ENCODE measurements at places on chromosomes 6 and 20. TPM values are rescaled to one million over a fixed set of nuclear protein-coding genes. Genes with fewer than 3 reads are reported as not detected.

LY6G6C gene
- total RNA-seq = 14.6 TPM

NHLRC1 gene
- total RNA-seq = 1.2 TPM

CNKSR3 gene
- 12.6 TPM for total RNA-seq

SDCBP2 gene
- 150 TPM for total RNA-seq

BTNL2 gene
- not detected for total RNA-seq

THBD gene
- 75.6 TPM for total RNA-seq

TCFL5 gene
- 6.8 TPM for total RNA-seq

TRIM10 gene
- total RNA-seq = not detected

MKKS gene
- total RNA-seq = 10.4 TPM

CAPN11 gene
- 0.57 TPM for total RNA-seq

BPIFB1 gene
- total RNA-seq = not detected

SEMG2 gene
- not detected for total RNA-seq

DAAM2 gene
- 3.7 TPM for total RNA-seq

DNA sequence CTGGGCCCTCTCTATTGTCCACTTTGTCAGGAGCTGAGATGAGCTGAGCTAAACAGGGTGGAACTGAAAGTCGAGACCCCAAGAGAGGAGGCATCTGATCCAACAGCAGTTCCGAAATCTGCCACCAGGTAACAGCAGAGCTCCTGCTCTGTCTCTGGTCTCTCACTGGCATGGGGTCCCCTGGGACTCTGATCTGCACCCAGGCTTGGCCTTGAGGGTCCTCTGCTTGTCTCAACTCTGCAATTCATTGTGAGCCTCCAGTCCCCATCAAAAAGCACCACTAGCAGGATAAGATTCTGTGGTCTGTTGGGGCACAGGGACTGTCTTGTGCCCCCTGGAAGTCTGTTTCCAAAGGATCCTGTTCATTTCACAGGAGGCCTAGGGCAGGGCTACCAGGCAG lies 62.5 kb upstream of the TOP1 start:
- DNase-seq = no peak

DNA sequence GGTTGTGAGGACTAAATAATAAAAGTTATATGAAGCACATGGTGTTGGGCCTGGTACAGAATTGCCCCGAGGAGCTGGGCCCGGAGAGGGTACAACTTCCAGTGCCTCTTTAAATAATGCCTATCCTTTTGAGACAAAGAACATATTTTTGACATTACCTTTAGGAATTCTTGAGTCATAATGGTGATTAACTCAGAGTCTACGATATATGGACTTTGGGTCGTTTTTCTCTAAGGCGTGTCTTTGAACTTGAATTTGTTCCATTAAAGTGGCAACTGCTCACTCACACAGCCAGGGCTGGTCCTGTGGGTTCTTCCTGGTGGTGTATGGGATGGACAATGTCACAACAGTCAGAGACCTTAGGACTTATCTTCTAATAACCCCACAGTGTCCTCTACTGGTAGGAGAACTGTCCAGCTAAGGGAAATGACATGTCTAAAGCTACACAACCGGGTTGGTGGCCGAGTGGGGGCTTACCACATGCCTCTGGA lies 106.5 kb downstream of the CDC5L start:
- DNase-seq = no peak

- no peak for DNase-seq
These were observed 7.8 kb downstream of the DLGAP4 start for GRCh38 chr20:36313926-36314325.

- no peak for DNase-seq
These were observed 15.5 kb downstream of the EBF4 start for GRCh38 chr20:2708073-2708415.

DNA sequence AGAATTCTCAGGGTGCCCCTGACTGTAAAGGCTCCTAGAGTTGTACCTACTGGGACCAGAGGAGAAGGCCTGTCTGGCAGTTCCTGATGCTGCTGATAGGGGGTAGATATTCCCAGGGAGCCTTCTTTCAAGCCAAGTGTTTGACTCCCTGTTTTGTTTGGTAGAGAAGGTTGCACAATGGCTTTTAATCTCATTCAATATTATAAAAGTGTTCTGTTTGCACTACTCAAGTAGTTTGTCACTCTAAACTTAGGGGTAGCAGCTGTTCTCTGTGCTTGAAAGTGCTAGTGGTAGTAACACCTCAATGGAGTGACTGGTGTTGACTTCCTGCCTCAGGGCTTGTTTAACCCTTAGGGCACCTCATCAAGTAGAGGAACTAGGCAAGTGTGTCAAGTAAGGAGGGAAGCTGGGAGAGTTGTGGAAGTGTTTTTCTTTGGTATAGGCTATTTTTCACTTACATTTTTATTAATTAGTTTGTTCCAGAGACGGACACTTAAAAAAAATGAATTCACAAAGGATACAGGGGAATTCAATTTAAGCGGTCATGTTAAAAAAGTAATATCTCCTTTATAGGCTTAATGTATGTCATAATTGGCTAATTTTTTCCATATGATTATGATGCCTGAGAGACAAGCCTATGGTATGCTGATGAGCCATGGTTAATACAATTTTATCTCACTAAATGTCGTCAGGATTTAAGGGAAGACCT lies 38.1 kb downstream of the BICRAL start:
- DNase-seq = no peak

- DNase-seq = no peak
These were observed 3.2 kb downstream of the SLC22A7 start for GRCh38 chr6:43301081-43301870.

DNA sequence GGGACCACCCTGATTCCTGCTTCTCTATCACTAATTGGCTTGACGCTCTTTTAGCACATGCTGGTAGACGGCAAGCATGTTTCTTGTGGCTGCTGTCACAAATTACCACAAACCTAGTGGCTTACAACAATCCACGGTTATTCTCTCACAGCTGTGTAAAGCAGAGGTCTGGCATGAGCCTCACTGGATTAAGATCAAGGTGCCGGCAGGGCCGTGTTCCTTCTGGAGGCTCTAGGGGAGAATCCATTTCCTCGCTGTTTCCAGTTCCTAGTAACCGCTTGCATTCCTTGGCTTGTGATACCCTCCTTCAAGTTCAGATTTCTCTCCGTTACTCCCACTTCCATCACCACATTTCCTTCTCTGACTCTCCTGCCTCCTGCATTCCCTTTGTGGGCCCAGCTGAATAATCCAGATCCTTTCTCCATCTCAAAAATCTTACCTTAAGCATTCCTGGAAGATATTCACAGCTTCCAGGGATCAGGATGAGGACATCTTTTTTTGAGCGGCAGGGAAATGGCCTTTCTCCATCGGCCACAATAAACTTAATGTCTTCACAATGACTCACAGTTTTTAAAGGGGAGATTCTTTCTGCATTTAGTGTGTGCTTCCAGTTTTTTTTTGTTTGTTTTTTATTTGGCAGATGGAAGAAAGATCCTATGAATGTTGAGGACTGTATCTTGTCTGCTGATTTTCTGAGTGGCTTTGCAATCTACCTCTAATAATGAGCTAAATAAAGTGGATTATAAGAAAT lies 39.9 kb downstream of the BMP6 start:
- no peak for DNase-seq

DNA sequence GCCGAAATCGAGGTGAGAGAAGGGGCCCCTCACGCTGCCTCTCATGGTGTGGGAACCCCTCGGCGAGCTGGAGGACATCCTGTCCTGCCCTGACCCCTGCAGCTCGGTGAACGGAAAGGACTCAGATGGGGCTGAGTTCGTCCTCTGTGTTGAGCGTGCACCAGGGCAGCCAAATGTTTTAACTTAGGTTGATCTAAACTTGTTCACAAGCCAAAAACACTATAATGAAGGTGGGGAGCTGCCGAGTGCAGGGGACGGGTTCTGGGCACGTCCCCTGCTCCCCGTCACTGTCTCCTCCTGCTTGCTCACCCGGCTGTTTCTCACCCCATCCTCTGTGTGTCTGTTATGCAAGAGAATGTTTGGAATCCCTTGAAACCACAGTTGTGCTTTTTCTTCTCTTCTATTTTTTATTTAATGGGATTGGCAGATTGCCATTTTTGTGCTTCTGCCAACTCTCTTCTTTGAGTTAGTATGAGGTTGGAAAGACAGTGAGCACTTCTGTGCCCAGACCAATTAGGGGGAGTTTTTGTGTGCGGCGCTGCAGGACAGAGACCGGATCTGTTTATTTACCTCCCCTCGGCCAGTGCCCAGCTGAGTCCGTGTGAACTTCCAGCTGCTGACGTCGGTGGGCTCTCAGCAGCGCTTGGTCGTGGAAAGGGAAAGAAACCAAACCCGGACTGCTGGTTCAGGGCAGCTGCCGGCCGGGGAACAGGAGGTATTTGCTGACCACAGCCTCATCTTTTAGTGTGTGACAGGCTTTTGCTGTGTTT lies 158.1 kb downstream of the DTNBP1 start:
- no peak for DNase-seq

- no peak for DNase-seq
These were observed 6.0 kb upstream of the TRIM26 start for GRCh38 chr6:30219244-30219643.

- DNase-seq = no peak
These were observed 21.0 kb upstream of the RIN2 start for GRCh38 chr20:19737025-19737424.

- DNase-seq = no peak
These were observed 95.7 kb downstream of the SHLD1 start for GRCh38 chr20:5845681-5846615.

DNA sequence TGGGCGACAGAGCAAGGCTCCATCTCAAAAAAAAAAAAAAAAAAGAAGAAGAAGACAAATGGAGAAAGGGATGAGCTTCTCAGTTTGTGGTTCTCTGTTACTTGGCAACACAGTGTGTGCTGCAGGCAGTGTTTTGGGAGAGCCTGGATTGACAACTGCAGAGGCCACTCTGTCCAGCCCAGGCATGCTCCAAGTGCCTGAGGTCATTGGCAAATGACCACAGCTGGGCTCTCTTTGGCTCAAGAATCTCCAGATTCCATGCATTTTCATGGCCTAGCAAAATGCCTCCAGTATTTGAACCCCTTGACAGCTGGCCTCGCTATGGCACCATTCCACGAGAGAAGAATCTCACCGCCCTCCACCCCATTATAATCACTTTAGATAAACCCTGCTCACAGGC lies 126.2 kb downstream of the ANKRD60 start:
- no peak for DNase-seq

DNA sequence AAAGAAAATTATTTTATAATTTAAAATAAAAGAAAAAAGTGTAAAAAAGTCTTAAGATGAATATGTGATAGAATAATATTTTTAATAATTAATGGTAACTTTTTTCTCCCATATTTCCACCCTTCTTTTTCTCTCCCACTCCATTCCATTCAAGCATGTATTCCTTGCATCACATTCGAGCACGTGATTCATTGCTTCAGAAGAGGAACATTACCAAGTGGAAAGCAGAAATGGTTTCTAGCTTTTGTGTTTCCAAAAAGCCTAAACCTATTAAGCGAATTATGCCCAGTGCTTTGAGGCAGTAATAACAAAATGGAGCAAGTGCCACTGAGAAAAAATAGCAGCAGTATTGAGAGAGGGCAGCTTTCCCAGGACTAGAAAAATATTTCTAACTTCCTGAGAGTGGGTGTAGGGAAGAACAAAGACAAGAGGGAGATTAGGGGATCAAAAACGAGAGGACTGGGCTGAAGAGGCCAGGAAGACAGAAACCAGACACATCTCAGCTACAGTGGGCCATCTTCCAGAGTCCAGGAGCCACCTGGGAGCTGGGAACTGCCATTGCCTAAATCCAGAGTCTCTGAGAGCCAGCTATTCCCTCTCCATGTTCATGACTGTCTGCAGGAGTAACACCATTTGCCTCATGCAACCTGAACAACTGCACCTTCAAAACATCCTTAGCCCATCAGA lies 15.0 kb upstream of the AKIRIN2 start:
- no peak for DNase-seq

DNA sequence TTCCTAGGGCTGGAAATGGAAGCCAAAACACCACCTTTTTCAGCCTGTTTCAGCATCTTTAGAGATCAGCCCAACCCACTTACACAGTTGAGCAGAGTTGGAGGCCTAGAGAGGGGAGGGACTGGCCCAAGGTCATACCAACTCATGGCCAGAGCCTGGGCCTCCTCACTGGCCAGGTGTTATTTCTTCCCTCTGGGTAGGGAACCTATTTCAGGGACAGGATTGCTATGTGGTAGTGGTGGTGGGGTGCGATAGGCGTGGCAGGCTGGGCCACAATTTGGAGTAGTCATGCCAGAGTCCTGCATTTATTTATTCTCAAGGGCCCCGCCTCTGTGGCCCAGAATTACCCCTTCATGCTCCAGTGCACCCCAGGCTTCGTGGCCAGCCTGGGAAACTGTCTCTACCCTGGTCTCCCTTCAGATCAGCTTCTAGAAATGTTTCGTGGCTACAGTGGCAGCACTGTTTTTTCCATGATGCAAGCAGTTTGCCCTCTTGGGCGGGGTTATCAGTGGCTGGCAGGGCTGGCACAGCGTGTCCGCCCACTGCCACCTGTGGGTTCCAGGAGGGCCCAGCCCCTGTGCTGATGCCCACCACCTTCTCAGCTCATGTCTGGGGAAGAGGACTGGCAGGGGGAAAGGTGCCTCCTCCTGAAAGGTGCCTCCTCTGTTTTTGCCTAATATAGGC lies 6.2 kb downstream of the VEGFA start:
- DNase-seq = no peak

DNA sequence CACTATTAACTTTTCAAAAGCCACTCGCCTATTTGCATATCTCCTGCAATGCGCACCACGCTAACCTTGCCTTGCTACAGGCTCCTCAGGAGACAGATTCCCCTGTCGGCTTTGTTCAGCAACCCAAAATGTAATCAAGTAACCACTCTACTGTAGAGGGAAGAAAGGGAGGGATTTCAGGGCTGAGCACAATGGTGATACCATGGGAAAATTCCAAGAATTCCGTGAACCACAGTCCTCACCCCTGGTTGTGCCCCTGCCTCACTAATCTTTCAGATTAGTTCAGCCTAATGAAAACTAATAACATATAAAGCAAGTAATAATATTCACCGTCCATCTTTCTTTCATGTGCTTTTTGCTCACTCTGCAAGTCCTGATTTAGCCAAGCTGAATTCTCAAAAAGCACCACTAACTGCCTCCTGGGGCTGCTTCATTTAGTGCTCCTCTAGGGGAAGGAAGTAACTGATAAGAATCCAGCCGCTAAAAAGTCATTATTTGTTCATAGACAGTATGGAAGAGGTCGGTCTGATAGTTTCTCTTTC lies 6.6 kb downstream of the CITED2 start:
- no peak for DNase-seq

GRCh38 chr6:129105793-129106192 lies 222.9 kb downstream of the LAMA2 start:
- DNase-seq = no peak

DNA sequence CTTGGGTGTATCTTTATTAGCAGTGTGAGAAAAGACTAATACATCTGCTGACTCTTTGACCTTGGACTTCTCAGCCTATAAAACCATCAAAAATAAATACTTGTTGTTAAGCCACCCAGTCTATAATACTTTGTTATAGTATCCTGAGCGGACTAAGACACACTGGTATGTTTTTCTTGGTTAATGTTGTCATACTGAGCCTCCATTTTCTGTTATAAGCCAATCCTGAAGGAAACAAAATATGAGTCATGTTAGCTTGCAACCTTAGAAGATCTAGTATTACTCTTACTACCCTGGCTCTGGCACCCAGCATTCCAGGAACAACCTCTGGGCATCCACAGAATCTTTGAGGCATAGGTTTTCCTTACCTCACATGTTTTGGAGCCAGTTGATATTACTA lies 307.2 kb downstream of the FRK start:
- no peak for DNase-seq
